ENCODE measurements at places on chromosomes 11 and 22.

DNA sequence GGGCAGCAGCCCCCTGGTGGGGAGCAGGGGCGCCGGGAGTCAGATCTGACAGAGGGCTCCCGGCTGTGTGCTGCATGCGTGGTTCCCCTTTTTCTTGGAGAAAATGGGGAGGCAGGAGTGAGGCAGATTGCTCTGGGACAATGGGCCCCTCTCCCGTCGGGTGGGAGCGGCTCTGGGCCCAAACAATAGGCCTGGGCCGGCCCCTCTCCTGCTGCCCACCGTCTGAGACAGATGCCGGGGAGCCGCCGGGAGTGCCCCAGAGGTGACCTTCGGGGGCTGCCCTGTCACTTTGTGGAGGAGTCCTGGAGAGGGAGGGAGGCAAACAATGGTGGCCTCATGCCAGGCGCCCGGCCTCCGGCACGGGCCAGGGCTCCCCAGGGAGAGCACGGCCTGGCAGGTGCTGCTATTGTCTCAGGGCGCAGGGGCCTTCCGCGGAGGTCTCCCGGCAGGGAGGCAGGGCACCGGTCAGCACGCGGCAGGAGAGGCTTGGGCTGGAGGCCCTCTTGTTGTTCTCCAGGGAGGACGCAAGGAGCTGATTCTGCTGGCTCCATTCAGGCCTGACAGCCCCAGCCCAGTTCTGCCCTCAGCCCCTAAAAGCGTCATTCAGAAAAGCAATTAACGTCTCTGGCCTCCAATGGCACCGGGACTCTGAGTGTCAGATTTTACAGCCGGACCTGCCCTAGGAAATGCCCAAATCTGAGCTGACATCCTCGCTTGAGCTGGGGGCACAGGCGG, 44.8 kb downstream of the SMIM38 start:
- no peak for DNase-seq

GRCh38 chr22:17562906-17563870, at the start of gene SLC25A18:
TSS of gene SLC25A18 (plus strand) at chr22:17563498. CDS start at chr22:17579945, 16,447 bp downstream.
- no peak for DNase-seq

DNA sequence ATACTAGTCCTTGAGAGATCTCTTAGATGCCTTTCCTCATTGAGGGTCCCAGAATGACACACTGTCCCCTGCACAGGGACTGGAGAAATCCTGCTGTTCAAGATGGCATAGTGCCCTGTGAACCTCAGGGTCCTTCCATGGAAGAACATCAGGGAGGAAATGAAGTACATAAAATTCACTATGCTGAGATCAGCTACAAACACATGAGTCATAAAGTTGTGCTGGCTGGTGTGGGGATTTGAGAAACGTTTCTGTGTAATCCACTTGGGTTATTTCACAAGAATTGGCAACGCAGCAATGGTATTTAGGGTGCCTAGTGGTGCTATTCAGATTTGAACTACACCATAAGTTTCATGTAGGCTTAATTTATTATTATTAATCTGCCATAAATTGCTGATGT, 174.4 kb downstream of the MAML2 start:
- no peak for DNase-seq

DNA sequence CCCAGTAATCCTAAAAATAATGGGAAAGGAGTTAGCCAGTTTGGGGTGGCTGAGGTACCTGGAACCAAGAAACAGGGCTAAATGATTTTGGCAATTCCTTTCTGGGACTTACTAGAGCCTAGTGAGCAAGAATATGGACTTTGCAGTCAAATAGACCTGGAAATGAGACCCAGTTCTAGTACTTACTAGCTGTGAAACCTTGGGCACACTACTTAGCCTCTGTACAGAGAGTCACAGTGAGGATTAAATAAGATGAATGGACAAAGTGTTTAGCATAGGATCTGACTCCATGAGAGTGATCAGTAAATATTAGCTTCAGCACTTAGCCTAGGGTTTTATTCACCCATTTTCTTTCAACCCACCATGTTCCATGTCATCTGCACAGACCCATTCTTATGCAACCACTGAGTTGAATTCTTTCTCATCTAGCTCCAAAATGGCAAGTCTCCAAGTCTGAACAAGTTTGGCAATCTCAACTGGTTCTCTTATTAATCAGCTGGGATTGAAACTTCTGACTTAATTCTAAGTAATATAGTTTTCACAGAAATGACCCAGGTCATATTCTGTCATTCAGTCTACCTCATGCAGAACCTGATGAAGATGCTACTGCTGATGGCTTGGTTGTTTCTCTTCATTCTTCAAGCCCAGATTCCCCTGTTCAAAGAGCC, 15.0 kb upstream of the SORL1 start:
- DNase-seq = no peak

DNA sequence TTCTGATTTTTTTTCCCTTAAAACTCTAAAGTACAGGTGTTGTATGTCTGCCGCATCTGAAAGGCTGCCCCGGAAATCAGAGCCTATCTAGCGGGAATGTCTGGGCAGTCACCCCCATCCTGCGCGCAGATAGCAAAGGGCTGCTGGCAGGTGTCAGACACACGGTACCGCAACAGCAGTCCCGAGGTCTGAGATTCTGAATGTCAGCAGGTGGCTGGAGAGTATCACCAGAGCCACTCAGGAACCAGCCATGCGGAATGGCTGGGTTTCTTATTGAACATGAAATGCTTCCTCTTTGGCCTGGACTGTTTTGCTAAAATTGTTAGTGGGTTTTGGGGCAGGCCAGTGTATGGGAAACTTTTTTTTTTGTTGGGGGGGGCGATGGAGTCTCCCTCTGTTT, 53.3 kb downstream of the CERK start:
- no peak for DNase-seq

DNA sequence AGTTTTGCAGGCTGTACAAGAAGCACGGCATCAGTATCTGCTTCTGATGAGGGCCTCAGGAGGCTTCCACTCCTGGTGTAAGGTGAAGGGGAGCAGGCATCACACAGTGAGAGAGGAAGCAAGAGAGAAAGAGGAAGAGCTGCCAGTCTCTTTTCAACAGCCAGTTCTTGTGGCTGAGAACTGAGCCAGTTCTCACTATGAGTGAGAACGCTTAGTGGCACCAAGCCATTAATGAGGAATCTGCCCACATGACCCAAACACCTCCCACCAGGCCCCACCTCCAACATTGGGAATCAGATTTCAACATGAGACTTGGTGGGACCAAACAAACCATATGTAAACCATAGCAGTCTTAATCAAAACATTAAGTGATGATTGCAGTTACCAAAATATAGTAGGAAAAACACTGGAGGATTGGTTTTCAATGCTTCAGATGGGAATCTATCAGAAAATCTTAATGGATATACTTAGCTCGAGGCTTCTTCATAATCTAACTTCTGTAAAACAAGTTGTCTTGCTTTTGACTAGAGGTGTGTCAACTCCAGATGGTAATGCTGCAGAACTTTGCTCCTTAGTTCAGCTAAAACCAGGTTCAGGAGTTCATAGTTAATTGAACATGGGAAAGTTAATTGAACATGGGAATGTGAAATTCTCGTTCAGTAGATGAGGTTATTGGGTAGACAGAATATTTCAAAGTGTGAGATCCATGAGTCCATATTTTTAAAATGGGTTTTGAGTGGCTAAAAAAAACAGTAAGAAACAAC, 12.2 kb downstream of the FAR1 start:
- peak; percentile 19 for DNase-seq

DNA sequence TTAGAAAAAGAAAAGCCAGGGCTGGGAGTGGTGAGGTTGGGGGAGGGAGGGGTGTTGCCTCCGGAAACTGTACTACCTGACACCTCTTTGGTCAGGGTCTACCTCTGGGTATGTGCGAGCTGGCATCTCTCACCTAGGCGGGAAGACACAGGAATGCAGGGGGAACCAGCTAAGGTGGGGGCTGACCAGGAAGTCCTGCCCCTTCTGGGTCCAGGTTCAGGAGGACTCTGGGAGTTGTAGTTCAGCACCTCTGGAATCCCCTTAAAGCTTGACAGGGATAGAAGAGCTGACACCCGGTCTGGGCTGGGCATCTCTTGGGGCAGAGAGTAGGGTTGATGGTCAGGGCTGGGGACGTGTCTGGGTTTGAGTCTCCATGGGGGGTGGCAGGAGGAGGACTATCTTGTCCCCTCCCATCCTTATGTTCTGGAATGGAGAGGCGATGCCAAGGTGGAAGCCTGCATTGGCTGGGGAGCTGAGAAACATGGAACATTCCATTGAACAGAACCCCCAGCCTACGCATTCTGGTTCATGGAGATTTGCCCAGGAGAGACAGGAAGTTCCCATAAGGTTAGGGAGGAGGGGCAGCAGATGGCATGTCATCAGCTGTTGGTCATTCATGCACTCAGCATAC, 2.1 kb upstream of the KIAA1671 start:
- DNase-seq = no peak

DNA sequence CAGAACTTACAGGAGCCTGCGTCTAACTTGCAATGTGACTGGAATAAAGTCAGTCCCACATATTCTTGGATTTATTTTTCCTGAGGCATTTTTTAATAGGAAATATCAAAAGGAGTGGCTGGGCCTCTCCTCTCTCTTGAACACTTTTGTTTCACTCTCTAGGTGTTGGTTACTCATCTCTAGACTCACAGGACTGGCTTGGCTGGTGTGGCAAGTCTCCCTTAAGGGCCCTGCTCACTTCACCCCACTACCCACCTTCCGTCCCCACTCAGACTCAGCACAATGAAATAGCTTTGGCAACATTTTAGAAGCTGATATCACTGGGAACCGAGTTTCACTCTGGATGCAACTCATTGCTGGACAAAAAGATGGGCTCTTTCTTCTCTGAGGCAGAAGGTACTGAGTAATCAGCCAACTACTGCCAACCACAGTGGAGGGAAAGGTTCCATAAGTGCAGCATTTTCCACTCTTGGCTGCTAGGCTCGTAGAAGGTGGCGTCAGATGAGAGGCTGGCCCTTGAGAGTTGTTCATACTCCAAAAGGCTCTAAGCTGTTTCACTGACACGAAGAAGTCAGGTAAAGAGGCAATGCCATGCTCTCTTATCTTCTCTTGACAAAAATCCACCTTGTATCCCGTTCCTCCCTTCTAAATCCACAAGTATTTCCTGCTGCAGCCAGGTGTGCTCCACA, 390.6 kb downstream of the SOX6 start:
- DNase-seq = no peak

- DNase-seq = no peak
Measured at GRCh38 chr11:10064828-10065227, 229.2 kb downstream of the SBF2 start.

DNA sequence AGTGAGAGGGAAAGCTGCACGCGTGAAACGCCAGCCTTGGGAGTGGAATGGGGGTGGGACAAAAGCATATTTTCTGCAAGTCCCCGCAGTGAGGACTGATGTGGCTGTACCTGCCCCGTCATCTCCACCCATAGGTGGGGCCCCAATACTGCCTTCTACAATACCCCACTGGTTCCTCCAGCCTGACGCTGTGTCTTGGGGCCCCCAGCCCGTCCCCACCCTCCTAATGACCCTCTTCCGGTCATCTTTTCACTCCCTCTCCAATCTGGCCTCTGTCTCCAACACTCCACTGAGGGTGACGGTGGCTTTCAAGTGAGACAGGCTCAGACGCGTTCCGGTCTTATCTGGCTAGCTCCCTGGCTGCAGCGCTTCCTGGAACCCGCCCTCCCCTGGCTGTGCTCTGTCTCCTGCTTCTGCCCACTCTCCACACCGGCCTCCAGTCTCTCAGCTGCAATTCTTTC, 104.2 kb downstream of the MICAL3 start:
- no peak for DNase-seq

DNA sequence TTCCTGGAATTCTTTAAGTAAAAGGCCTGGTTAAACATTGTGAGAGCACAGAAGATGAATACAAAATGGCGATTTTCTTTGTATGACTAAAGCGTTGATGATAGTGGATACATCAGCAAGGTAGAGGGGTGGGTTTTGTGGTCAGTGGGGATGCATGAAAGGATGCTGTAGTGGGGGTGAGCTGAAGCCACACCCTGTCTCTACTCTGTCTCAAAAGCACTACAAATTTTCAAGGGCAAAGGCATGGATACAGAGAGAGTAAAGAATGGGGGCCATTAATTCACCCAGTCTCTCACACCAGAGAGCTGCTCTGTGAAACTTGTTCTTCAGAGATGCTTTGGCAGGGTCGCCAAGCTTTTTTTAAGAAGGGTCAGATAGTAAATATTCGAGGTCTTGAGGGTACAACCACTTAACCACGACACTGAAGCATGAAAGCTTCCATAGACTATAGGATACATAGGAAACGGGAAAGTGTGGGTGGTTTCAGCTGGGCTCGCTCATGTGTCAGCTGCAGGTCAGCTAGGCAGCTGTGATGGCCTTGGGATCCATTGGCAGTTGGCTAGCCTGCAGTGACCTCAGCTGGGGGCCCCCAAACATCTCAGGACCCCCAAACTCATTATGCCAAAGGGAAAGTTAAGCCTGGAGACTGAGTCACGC, 8.3 kb downstream of the TMEM138 start:
- DNase-seq = no peak

DNA sequence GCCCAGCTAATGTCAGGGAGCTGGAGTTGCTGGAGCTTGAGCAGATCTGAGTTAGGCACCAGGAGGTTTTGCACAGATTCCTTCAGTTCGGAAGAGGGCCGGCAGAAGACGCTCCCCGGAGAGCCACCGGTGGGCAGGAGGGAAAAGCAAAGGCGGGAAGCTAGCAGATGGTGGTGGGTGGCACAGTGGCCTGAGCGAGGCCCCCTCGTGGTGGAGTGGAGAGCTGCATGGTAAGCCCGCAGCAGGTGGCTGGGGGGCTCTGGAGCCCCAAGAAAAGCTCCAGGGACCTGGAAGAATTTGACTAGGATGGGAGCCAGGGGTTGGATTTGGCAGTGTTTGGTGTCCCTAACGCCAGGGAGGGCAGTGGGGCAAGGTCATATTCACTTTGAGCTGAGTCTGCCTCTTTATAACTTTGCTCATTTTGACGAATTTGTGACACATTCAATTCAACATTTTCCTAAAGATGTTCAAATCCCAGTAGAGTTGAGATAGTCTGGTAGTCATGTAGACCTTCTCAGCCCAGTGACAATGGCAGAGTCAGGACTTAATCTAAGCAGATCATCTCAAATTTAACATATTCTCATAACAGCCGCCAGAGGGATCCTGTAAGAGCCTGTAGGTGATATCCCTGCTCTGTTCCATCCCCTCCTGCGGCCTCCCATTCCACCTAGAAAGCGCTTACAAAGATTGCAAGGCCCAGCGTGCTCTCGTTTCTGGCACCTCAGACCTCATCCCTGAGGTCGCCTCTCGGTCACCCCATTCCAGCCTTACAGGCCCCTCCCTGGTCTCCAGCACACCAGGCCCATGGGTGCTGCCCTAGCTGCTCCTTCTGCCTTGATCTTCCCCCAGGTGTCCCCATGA, 57.9 kb downstream of the TRIM29 start:
- DNase-seq = no peak

DNA sequence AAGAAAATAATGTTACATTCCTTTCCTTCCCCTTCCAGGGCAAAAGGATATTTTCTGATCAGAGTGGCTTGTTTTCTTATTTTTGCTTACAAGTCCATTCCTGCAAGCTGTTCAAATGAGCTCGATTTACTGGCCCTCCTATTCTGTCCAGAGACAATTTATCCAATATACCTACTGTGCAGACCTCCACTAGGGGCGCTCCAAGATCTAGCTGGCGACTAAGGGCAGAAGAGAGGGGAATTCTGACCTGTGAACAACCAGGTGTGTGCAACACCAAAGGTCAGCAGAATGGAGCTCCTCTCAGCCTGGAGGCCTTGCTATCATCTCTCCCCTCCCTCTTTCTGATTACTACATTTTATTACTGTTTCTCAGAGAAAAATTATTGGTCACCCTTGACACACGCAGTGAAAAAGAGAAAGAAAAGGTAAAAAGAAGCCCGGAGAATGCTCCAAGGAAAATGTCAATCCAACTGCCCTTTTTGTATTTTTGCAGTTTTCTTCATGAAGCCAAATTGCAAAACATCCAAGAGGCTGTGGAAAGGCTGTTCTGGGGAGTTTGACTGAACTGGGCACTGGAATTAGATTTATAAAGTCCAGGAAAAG, 3.2 kb downstream of the SEZ6L start:
- no peak for DNase-seq
